Right ventricle myocardium inferior (tissue), 1 donor: ENCODE measurements at places on chromosomes 5 and 9. TPM values are rescaled to one million over a fixed set of nuclear protein-coding genes. Genes with fewer than 3 reads are reported as not detected.

DNA sequence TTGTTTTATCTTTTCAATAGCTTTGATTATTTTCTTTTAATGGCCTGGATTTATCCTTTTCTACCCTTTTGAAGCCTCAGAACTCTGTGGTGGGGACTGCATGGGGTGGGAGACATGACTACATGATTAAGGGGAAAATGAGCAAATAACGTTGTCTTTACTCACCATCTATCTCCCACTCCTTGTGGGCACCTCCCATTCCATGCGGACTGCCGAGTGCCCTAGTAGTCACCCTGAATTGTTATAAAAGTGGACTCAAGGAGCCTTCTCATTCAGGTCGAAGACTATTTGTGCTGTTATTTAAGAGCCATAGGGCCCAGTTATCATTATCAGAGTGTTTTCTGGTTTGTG, 281.8 kb downstream of the MLLT3 start:
- DNase-seq, result no peak

- DNase-seq, result no peak
Observed at GRCh38 chr5:32279223-32279622, 33.5 kb downstream of the MTMR12 start.

DNA sequence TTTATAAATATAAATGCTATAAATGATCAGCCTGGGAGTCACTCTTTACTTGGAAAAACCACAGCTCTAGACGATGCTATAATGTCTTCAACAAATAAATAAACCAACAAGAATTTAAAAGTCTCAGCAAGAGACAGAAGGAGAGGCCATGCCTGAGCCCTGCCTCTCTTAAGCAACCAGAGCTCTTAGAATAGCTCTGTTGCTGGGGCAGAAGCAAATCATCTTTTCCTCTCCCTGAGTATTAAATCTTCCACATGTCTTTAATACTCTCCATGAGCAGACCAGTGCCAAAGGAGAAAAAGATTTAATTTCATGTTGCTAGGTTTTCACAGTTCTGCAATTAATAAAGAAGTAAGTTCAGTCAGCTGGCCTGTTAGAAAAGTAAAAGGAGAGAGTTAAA, 408.0 kb upstream of the SLC30A5 start:
- DNase-seq, result no peak

DNA sequence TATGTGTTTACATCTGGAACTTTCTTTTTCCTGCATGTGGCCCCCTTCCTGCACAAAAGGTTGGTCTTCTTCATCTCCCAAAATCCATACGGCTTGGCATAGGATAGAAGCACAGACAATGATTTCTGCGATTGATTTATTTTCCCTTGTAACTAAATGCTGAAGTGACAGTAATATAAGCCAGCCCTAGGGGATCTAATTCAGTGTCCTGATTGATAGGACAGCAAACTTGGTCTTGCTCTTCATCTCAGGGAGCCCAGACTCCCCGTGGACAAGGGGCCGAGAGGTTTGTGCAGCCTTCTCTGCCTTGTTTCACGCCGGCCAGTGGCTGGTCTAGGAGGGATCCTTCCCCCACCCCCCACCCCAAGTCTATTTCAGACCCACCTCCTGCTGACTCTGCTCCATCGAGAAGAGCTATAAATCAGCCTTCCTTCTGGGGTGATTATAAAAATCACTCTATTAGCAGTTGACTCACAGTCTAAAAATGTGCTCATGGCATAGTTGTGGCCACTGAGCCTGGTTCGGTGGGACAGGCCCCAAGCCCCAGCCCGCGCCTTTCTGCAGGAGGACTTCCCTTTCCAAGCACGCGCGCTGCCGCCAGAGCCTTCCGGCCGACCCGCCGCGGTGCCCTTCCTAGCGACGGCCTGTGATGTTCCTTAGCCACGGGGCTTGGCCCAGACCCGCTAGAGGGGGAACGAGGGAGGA, 89.8 kb upstream of the COL5A1 start:
- no peak for DNase-seq

DCANP1 gene
- total RNA-seq, result not detected

SLC36A3 gene
- not detected for total RNA-seq

GRCh38 chr5:150672237-150672883, 11.3 kb downstream of the MYOZ3 start:
- DNase-seq, result no peak

DNA sequence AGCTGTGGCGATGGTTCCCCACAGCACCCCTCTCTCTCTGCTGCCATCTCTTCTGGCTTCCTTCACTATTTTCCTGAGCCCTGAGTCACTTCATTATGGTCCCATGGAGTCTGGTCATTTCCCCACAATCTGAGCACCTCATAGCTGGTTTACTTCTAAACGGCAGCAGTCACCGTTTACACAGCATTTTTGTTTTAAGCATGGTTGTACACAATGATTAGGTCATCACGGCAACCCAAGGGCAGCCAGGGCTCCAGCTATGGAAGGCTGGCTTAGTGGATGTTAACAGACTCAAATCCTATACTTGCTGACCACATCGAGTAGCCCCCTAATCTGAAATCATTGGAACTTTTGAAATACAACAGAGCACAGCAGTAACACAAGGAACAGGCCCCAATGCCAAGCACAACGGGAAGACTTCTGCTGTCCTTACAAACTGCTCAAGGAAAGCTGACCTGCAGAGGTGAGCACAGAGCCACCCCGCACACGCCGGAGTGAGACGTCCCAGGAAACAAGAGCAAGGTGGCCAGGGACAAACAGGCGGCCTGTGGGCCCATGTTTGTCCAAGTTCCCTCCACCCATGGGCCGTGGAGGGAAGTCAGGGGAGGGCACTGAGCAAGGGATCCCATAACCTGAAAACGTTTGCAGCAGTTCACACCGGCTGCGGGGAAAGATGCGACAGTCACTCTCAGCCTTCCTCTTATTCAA, 22.9 kb downstream of the CAMSAP1 start:
- no peak for DNase-seq

DNA sequence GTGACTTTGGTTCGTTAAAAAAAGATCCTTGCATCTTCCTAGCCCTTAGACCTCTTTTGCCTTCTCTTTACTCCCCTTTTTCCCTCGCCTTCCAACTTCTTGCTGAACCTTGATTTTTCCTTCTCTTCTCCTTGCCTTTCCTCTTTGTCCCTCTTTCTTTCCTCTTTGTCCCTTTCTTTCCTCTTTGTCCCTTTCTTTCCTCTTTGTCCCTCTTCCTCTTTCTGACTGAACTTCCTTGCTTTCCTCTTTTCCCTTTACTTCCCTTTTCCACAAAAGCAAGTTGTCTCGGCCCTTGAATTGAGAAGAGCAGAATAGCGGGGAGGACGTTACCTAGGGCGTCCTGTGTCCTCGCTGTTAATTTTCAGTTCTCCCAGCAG, 1.4 kb upstream of the MLLT3 start:
- DNase-seq, result no peak

ALDH1A1 gene
- 25.7 TPM for total RNA-seq

- DNase-seq, result no peak
Observed at GRCh38 chr5:67996596-67996995, 219.0 kb upstream of the PIK3R1 start.

DNA sequence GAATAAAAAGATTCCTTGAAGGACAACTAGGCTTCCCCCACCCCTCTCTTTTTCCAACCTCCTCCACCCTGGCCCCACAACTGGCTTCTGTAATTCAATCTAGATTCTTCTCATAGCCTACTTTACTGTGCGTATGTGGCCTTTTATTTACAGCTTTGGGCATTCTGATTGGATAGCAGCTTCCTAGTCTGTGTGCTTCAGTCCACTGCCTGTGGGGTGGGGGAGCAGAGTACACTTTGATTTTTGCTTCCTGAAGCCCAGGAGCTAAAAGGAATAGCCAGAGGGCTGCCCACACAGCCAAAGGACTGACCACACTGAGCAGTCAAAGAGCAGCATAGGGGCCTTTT, 30.4 kb downstream of the RUSC2 start:
- no peak for DNase-seq

PTGER4 gene
- total RNA-seq, result 8.5 TPM

CCDC192 gene
- total RNA-seq, result not detected

NPR3 gene
- 10.6 TPM for total RNA-seq

CLIC3 gene
- 1.1 TPM for total RNA-seq

DNA sequence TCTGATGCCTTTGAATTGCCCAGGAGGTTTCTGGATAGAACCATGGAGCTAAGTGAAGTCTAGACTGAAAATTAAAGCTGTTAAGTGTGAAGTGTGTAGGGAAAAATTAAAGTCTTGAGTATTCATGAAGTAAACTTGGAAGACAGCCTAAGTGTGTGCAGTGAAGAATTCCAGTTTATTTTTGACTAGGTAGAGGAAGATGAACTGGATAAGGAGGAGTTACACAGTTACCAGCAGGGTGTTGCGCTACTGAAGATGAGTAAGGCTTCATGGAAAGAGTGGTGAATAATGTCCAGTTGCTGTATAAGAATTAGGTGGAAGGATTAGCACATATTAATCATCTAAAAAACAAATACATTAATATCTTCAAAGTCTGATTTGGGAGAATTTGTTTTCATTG, 5.7 kb upstream of the CHD1 start:
- DNase-seq, result no peak

DNA sequence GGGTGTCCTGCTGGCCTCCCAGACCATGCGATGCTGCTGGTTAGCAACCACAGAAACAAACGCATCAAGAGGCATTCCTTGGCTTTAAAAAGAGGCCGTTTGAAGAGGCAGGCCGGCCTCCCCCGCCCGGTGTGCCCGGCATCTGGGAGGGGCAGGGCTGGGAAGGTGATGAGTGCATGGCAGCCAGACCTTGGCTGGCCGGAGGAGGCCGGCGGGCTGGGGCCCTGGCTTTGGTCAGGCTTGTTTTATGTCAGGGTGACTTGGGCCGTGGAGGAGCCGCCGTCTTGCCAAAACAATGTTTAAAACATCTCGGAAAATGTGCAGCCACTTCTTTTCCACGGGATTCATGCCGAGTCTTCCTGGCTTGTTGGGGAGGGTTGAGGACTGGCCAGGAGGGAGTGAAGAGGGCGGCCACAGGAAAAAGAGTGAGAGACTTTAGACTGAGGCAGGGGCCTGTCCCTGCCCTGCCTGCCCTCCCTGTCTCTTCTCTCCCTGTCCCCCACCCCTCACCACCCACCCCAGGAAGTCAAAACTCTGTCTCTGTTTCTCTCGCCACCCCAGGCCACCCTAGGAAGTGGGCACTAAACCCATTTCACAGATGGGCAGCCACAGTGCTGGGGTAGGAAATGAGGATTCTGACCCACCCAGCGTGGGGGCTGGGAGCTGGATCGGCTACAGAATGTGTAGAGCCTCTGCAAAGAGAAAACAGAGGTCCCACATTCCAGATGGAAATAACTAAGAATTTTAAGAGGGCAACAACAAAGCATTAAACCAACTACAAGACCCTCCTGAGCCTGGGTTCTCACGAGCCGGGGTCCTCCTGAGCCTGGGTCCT, 143.0 kb downstream of the RXRA start:
- peak; percentile 77 for DNase-seq

- DNase-seq, result no peak
Observed at GRCh38 chr5:77546-77945, 14.4 kb upstream of the PLEKHG4B start.

DNA sequence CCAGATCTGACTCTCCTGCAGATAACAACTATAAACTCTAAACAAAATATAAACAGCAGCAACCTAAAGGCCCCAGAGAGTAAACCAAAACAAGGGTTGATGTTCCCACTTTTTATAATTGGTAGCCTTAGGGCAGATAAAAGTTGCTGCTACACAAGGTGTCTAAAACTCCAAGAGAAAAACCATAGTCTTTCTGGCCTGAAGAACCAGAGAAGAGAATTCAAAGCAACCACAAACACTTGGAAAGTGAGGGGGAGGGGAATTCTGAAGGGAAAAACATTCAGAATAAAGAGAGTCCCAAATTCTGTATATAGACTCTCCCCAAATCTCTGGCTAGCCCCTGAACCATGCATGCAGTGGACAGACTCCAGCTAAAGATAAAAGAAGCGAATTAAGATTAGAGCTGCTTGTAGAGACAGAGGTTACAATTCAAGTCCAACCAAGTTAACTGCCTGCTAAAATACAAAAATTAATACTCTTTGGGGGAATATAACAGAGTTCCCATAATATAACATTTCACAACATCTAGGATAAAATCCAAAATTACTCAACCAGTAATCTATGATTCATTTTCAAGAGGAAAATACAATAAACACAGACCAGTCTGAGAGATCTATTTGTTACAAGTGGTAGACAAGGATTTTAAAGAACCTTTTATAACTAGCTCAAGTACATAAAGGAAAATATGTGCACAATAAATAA, 37.5 kb upstream of the RGMB start:
- no peak for DNase-seq

INSL4 gene
- total RNA-seq, result not detected

DBH gene
- not detected for total RNA-seq
